HCT116 (cell line): ENCODE measurements at places on chromosomes 3 and 15.

- DNase-seq = peak; percentile 24
Measured at GRCh38 chr3:194671511-194671899, 486 bp downstream of the LSG1 start.

DNA sequence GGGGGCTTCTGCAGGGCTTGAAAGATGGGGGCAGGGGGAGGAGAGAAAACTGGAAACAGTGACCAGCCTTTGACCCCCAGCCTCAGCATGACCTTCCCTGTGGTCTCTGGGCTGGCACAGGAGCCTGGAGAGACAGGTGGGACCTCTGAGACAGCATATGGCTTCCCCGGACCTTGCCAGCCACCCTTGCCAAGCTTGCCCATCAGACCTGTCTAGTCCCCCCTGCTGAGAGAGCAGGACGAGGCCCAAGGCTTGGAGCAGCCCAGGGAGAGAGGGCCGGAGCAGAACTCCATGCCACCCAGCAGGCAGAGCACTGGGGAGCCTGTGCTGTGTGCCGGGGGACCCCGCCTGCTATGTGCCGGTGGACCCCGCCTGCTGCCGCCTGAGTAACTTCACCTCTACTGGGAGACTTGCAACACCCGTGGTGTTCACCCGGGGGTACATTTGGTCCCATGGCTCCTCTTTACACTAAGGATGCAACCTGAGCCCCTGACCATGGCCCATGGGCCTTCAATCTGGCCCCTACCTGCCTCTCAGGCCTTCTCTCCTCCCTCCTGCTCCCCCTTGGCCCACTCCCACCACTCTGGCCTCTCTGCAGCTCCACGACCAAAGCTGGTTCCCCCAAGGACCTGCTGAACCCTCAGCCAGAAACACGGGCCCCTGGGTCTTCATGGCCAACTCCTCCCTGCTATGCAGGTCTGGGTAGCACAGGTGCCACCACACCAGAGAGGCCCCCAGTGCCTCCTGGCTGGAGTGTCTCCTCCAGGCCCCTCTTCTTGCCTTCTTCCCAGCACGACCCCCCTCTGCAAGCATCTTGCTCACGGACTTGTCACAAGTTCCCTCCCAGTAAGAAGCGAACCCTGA is 21.1 kb upstream of the SLC41A3 start:
- DNase-seq = no peak

DNA sequence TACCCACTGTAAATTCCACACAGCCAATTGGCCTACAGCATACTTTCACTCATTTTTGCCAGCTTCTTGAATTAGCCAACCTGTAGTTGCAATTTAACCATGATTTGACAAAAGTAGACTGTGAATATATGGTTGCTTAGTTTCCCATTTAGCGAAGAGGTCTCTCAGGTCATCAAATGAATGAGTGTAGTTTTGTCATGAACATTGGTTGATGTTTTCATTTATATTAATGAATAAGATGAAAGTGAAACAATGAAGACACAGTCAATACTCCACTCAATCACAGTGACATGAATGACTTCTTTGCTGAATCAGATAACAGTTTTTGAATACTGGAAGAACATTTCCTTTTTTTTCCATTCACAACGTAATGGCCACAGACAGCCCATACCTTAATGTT is 15.3 kb upstream of the FAM3D start:
- no peak for DNase-seq

GRCh38 chr3:152232001-152232400 is 36.7 kb upstream of the MBNL1 start:
- DNase-seq = no peak

DNA sequence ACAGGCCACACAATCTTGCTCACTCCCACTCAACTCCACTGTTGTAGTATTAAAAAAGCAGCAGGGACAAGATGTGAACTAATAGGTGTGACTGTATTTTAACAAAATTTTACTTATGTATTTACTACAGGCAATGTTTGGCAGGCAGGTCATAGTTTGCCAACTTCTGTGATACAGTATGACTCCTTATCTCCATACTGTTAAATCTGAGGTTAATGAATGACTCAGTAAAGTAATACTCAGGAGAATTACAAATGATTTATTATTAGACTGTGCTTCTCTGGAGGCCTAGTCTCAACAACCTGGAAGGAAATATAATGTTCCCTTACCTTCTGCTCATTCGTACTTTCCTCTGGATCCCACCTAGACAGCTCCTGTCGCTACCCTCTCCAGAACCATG is 258.6 kb upstream of the KCNMB2 start:
- DNase-seq = no peak

- DNase-seq = no peak
Measured at GRCh38 chr3:46480491-46481195, 15.9 kb upstream of the LTF start.

DNA sequence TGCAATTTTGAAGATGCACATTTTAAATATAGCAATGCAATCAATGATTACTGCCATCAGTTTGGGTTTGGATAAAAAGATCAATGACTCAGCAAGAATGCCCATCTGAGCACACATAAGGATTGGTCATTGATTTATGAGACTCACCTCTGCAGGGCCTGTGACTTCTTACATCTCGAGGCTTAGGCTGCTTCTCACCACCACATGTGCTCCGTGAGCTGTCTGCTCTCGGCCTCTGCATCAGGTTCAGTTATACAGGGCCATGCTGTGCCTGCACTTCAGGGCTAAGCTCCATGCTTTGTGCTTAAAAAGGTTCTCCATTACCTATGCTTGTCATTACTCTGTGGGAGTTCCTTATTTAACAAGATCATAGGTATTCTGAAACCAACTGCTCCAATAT is 887.5 kb downstream of the DIPK2A start:
- DNase-seq = no peak
